ENCODE measurements at places on chromosomes 6 and 20.

GRCh38 chr6:121594053-121594452, 158.6 kb downstream of the GJA1 start:
- DNase-seq: no peak

- no peak for DNase-seq
Measured at GRCh38 chr6:56689114-56689513, 46.4 kb upstream of the DST start.

DNA sequence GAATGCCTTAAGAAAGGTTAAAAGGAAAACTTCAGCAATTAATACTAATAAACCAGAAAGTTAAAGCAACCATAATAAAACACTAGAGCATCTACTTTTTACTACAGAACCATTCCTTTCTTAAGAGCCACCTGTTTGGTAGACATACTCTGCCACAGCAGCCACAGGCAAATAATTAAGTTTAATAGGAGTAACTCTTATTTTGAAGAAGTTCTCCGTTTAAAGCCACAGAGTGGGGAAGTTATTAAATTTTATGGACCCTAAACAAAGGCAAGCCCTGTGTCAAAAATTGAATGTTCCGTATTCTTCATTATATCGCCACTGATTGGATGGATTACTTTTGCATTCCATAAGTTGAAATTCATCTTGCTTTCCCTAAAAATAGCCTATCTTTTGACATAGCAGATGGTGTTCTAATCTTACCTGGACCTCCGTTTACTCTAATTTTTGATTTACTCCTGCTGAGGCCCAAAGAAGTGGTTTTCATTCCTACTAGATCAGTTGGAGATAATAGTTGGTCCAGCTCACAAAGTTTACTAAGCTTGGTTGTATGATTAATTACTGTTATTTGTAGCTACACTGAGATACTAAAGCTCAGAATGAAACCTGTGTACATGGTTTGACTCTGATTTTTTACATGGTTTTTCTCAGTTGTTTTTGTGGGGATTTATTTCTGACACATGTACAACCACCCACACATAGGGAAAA, 140.4 kb upstream of the SUPT3H start:
- DNase-seq: no peak

DNA sequence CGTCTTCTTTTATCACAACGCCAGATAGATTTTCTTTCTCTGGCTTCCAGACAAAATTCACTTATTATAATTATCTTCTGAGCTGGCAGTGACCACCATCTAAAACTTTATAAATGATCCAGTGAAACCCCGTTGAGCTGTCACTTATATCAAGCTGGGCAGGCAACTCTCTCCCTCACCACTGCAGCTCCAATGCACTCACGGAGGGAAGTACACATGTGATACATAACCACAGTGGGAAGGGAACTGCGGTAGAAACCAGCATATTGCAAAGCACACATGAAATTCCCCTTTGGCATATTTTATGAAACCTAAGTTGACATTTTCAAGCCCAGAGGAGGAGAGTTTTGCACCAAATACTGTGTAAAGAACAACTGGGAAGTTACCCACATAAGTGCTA, 536.9 kb downstream of the HACE1 start:
- DNase-seq: no peak

- no peak for DNase-seq
Measured at GRCh38 chr20:50449738-50450492, 60.3 kb upstream of the PTPN1 start.

DNA sequence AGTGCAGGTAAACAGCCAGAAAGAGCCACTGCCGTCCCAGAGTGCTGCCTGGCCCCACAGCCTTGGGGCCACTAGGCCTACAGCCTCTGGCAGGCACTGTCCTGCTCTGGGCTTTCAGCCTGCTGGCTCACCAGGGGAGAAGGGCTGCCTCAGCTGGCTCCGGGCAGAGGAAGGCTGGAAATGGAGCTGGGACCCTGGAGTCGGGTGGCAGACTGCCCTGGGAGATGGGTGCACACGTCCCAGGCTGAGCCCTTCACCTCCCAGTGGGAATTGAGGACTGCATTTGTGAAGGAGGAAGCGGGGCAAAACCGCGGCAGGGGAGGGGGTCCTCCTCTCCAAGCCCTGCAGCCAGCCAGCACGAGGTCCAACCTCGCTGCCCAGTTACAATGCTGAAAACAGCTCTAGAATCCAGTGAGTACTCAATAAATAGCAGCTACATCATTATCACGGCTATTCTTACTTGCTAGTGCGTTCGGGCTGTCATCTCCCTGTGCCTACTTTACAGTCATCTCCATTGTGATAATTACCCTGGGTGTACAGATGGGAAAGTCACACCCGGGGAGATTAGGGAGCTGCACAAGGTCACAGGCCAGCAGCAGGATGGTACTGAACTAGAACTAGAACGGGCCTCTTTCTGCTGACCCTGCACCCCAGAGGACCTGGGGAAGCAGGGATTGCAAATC, 13.1 kb downstream of the ACSS1 start:
- no peak for DNase-seq
